Frontal cortex (tissue), 4 donors: ENCODE measurements at places on chromosomes 2 and 18. TPM values are rescaled to one million over a fixed set of nuclear protein-coding genes. Genes with fewer than 3 reads are reported as not detected.

- DNase-seq, result no peak
Observed at GRCh38 chr2:100844514-100844913, 24.6 kb downstream of the NPAS2 start.

DNA sequence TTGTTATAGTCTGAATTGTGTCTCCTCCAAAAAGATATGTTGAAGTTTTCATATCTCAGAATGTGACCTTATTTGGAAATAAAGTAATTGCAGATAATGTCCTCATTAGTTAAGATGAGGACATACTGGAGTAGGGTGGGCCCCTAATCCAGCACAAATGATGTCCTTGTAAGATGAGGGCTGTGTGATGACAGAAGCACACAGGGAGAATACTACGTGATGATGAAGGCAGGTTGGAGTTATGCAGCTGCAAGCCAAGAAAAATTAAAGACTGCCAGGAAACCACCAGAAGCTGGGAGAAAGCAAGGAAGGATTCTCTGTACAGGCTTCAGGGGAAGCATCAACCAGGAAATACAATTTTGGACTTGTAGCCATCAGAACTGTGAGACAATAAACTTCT, 58.3 kb upstream of the PNPT1 start:
- no peak for DNase-seq

DNA sequence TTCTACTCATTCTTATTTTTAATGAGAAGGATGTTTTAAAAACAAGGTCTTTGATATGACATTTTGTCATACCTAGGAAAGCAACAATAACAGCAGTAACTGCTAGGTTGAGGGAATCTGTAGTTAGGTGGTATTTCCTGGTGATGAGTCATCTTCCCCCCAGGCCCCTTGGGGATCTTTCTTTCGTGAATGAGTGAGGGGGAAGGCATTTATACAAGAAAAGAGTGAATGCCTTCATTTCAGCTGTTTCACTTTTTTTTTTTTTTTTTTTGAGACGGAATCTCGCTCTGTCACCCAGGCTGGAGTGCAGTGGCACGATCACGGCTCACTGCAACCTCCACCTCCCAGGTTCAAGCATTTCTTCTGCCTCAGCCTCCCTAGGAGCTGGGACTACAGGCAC, 108.6 kb downstream of the MAP4K4 start:
- no peak for DNase-seq

DNA sequence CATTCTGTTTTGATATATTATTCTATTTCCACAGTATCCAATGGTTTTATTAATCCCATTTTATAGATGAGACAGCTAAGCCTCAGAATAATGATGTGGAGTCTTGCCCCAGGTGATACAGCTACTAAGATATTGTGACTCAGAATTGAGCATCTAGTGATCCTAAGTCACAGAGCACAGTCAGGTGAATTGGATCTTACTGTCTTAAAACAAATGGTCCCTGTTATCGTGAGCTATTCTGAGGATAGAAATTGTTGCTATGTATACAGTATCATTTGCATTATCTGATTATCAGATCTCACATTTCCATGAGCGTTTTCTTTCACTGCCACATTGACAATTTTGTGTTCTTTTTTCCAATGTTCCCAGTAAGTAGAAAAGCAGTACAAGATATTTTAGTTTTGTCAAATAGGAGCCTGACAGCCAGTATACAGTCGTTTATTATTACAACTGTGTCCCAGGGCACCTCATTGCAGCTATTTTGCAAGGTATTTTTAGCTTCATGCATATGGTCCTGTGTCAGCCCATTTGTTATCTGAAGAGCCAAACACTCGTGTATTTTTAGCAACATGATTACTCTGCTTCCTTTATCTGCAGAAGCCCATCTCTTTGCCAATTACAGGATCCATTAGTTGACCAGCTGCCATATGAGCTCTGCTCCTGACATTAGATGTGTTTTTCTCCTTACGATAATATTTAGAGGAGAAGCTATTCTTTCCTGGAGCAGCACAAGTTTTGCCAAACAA, 25.1 kb upstream of the SGPP2 start:
- DNase-seq, result no peak

GRCh38 chr18:76958692-76959341, 136.5 kb downstream of the ZNF236 start:
- no peak for DNase-seq

- no peak for DNase-seq
Observed at GRCh38 chr18:62846313-62846712, 131.0 kb downstream of the PHLPP1 start.

The PLCD4 gene
- total RNA-seq, result 1.2 TPM

The POMC gene
- 1.2 TPM for total RNA-seq

The NOSTRIN gene
- 2.9 TPM for total RNA-seq
